Progenitor cell of endocrine pancreas (in vitro differentiated cells): ENCODE measurements at places on chromosomes 7 and 10. TPM values are rescaled to one million over a fixed set of nuclear protein-coding genes. Genes with fewer than 3 reads are reported as not detected.

- peak; percentile 40 for DNase-seq
- H3K27ac ChIP-seq, result peak overlapping the region; percentile 81
- H3K36me3 ChIP-seq, result peaks cover 4% of the 10 kb centered on the region
- H3K4me3 ChIP-seq, result no peak overlapping the region
These were observed 36.0 kb downstream of the R3HCC1L start for GRCh38 chr10:98170249-98171117.

The CLEC5A gene
- not detected in 2 replicates for total RNA-seq

The SLF2 gene
- total RNA-seq, result 29.9 and 31.8 TPM in 2 replicates

- DNase-seq, result no peak
- H3K27me3 ChIP-seq, result peaks cover 2% of the 10 kb centered on the region
- H3K36me3 ChIP-seq, result no peaks in the 10 kb centered on the region
- peaks cover 1% of the 10 kb centered on the region for H3K4me1 ChIP-seq
- H3K4me3 ChIP-seq, result no peak overlapping the region
- no peak overlapping the region for H3K27ac ChIP-seq
These were observed 25.4 kb upstream of the ST8SIA6 start for GRCh38 chr10:17479822-17480221.

DNA sequence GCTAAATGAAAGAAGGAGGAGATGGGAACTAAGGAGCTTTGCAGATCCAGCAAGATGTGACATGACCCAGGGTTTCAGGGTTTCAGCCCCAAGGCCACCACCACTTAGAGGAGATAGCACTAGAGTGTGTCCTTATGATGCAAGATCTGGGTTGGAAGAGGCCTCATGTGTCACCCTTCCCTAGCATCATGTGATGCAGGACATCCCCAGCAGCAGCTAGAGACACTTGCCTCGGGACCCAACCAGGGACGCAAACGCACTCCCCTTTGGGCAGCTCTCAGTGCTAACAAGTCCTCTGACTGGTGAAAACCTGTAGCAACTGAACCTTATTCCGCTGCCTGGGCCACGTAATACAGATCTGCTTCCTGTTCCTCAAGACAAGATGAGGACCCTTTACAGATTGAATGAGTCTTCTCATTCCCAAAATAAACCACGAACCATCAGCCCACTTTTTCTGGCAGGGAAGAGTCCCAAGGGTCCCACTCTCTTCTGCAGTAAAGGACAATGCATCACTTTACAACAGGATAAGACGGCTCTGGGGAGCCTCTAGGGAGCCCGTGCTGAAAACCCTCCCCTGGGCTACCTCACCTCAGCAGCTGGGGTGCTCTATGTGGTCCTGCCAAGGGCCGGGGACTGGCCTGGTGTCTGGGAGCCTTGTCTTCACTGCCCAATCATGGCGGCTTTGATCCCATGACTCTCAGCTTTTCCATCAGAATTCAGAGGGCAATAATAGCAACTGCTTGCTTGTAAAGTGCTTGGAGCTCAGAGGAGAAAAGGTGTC lies 44.8 kb upstream of the GDF10 start:
- peak overlapping the region; percentile 39 for H3K27ac ChIP-seq
- no peaks in the 10 kb centered on the region for H3K36me3 ChIP-seq
- peaks cover 4% of the 10 kb centered on the region for H3K4me1 ChIP-seq

The NRCAM gene
- total RNA-seq, result 19.2 and 19.9 TPM in 2 replicates

DNA sequence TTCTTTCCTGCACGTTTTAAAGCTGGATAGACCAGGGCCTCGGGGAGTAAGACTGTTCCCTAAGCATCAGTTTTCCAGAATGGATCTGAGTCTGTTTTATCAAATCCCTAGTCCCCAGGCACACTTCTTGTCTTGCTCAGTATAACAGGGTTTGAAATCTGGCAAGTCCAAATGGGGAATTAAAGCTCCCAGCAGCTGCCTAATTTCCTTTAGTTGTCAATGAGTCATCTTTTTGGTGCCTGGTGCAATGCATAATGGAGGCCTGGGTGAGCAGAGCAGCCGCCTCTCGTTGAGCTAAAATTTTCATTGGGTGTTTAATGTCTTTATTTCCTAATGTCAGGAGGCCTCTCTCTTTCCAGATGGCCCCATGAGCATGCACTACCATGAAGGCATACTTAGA lies 87.9 kb downstream of the STRA8 start:
- H3K4me1 ChIP-seq, result no peaks in the 10 kb centered on the region
- no peak for DNase-seq
- no peak overlapping the region for H3K4me3 ChIP-seq
- H3K27ac ChIP-seq, result no peak overlapping the region
- H3K27me3 ChIP-seq, result no peaks in the 10 kb centered on the region
- H3K36me3 ChIP-seq, result no peaks in the 10 kb centered on the region

GRCh38 chr10:43901302-43901701 lies 252.6 kb upstream of the ZNF32 start:
- no peaks in the 10 kb centered on the region for H3K36me3 ChIP-seq
- peaks cover 5% of the 10 kb centered on the region for H3K4me1 ChIP-seq
- peaks cover 14% of the 10 kb centered on the region for H3K27me3 ChIP-seq
- no peak for DNase-seq

DNA sequence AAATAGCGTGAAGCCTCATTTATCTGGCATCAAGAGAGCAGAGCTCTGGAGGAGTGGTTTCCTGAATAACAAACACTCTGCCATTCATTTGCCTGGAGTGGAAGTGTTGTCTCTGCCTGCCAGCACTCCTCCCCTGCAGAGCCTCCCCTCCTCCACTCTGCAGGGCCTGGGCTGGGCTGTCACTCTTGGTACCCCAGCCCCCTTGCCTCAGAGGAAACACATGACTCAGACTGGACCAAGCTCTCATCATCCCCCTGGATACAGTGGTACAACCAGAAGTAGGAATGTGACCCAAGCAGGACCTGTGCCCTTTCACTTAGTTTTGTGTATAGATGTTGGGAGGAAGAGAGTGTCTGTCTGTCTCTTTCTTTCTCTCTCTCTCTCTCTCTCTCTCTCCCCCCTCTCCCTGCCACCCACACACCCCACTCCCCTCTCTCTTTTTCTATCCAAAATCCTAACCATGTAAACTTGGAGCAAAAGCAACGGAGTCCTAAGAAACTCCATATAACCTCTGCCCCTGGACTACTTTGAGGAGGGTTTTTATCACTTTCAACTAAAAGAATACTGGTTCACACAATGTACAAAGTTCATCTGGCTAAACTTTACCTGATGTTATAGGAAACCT lies 43.9 kb downstream of the DOCK4 start:
- no peaks in the 10 kb centered on the region for H3K36me3 ChIP-seq
- no peak for DNase-seq
- peaks cover 6% of the 10 kb centered on the region for H3K27me3 ChIP-seq

The TCERG1L gene
- 0.51 and 0.53 TPM in 2 replicates for total RNA-seq

DNA sequence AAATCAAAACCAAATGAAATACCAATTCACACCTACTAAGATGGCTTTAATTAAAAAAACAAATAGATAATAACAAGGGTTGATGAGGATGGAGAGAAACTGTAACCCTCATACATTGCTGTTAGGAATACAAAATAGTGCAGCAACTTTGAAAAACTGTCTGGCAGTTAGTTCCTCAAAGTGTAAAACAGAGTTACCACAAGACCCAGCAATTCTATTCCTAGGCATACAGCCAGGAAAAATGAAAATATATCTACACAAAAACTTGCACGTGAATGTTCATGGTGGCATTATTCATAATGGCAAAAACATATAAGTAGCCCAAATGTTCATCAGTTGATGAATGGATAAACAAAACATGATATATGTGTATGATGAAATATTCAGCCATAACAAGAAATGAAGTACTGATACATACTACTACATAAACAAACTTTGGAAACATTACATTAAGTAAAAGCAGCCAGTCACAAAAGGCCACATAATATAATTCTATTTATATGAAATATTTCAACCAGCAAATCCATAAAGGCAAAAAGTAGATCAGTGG lies 83.5 kb downstream of the BRAF start:
- no peak overlapping the region for H3K27ac ChIP-seq
- no peaks in the 10 kb centered on the region for H3K27me3 ChIP-seq
- peaks cover 29% of the 10 kb centered on the region for H3K36me3 ChIP-seq
- no peak for DNase-seq
- no peak overlapping the region for H3K4me3 ChIP-seq
- H3K4me1 ChIP-seq, result no peaks in the 10 kb centered on the region

DNA sequence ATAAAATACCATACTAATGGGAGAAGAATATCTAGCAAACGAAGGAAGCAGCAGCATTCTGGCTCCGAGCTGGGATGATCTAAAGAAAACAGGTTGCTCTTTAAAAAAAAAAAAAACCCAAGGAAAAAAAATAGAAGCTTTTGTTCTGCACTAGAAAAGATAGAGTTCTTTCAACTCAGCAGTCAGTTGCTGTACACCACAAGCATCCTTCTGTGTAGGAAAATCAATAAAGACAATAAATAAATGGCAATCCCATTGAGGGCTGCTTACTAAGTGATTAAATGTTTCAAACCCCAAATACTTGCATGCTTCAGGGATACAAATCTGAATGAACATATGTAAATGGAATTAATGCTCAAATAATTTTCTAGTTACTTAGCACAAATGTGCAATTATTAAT lies 207.1 kb downstream of the TEX36 start:
- no peaks in the 10 kb centered on the region for H3K36me3 ChIP-seq
- H3K4me3 ChIP-seq, result no peak overlapping the region
- DNase-seq, result no peak
- H3K4me1 ChIP-seq, result peaks cover 5% of the 10 kb centered on the region
- H3K27ac ChIP-seq, result no peak overlapping the region
- H3K27me3 ChIP-seq, result peaks cover 16% of the 10 kb centered on the region

The TMEM236 gene
- 0.07 TPM in 2 replicates for total RNA-seq

The ZNF853 gene
- 13.7 and 14.3 TPM in 2 replicates for total RNA-seq

The CPED1 gene
- 0.80 and 1.1 TPM in 2 replicates for total RNA-seq

The MBLAC1 gene
- 1.6 and 2.2 TPM in 2 replicates for total RNA-seq

The CPEB3 gene
- total RNA-seq, result 2.1 and 2.3 TPM in 2 replicates

GRCh38 chr10:48305905-48306264 lies 592 bp upstream of the MAPK8 start:
- H3K27ac ChIP-seq, result peak overlapping the region; percentile 23
- H3K4me3 ChIP-seq, result peak overlapping the region; percentile 55
- DNase-seq, result no peak
- H3K27me3 ChIP-seq, result peaks cover 38% of the 10 kb centered on the region

The LRRC4 gene
- 15.9 and 19.4 TPM in 2 replicates for total RNA-seq

The RTKN2 gene
- total RNA-seq, result 12.8 and 13.2 TPM in 2 replicates

GRCh38 chr7:44218418-44219201 lies 17.8 kb downstream of the YKT6 start:
- no peak for DNase-seq
- peaks cover 5% of the 10 kb centered on the region for H3K27me3 ChIP-seq
- H3K27ac ChIP-seq, result peak overlapping the region; percentile 27
- no peaks in the 10 kb centered on the region for H3K36me3 ChIP-seq
- peaks cover 3% of the 10 kb centered on the region for H3K4me1 ChIP-seq

GRCh38 chr7:142881586-142882337 lies 3.8 kb downstream of the TRPV6 start:
- no peak overlapping the region for H3K27ac ChIP-seq
- H3K27me3 ChIP-seq, result peaks cover 19% of the 10 kb centered on the region
- no peaks in the 10 kb centered on the region for H3K36me3 ChIP-seq
- DNase-seq, result peak; percentile 8
- peaks cover 16% of the 10 kb centered on the region for H3K4me1 ChIP-seq

GRCh38 chr7:18530224-18531179 lies 35.0 kb downstream of the HDAC9 start:
- H3K36me3 ChIP-seq, result no peaks in the 10 kb centered on the region
- no peaks in the 10 kb centered on the region for H3K27me3 ChIP-seq
- DNase-seq, result no peak
- H3K27ac ChIP-seq, result no peak overlapping the region

- H3K4me3 ChIP-seq, result no peak overlapping the region
- H3K4me1 ChIP-seq, result no peaks in the 10 kb centered on the region
- H3K27ac ChIP-seq, result no peak overlapping the region
- H3K36me3 ChIP-seq, result no peaks in the 10 kb centered on the region
These were observed 170.0 kb upstream of the MKLN1 start for GRCh38 chr7:131157530-131158243.

GRCh38 chr10:32337350-32337749 lies 9.6 kb downstream of the EPC1 start:
- H3K4me1 ChIP-seq, result peaks cover 59% of the 10 kb centered on the region
- DNase-seq, result no peak
- no peak overlapping the region for H3K27ac ChIP-seq

GRCh38 chr10:91198781-91199180 lies 21.7 kb upstream of the PCGF5 start:
- H3K4me1 ChIP-seq, result peaks cover 5% of the 10 kb centered on the region
- H3K27ac ChIP-seq, result no peak overlapping the region
- H3K27me3 ChIP-seq, result no peaks in the 10 kb centered on the region

The VENTX gene
- 1.2 TPM in 2 replicates for total RNA-seq

GRCh38 chr10:48400850-48401220 lies 94.4 kb downstream of the MAPK8 start:
- no peak overlapping the region for H3K27ac ChIP-seq
- H3K4me3 ChIP-seq, result no peak overlapping the region
- H3K27me3 ChIP-seq, result no peaks in the 10 kb centered on the region
- peaks cover 4% of the 10 kb centered on the region for H3K36me3 ChIP-seq
- H3K4me1 ChIP-seq, result peaks cover 27% of the 10 kb centered on the region
- DNase-seq, result no peak

DNA sequence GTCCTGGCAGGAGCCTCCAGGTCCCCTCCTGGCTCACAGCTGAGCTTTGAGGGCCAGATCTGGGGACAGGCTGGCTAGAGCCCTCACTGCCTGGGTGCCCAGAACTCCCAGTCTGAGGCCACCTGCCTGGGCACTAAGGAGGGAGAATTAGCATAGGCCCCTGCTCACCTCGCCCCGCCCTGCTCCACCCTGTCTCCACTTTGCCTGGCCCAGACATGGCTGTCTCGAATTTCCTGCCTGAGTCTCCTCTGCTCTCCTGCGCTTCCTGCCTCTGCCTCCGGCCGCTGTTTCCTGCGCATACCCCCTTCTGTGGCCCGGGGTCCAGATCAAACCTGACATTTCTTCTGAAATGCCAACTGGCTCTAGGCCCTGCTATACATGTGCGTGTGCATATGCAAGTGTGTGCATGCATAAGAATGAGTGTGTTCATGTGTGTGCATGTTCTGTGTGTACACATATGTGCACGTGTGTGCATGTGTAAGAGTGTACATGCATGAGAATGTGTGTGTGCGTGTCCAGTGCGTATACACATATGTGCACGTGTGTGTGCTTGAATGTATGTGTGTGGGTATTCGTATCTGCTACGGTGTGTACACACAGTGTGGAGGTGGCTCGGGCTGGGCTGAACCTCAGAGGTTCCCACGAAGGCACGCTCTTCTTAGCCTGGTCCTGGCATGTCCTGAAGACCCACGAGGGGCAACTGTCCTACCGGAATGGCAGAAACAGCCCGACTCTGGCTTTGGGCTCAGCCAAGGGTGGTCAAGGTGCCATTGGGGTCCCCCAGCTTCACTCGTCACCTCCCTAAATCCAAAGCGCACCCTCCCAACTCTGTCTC lies 64.9 kb downstream of the MYL10 start:
- peaks cover 19% of the 10 kb centered on the region for H3K27me3 ChIP-seq
- H3K36me3 ChIP-seq, result no peaks in the 10 kb centered on the region
- H3K4me1 ChIP-seq, result peaks cover 1% of the 10 kb centered on the region
- DNase-seq, result no peak
- H3K27ac ChIP-seq, result no peak overlapping the region

DNA sequence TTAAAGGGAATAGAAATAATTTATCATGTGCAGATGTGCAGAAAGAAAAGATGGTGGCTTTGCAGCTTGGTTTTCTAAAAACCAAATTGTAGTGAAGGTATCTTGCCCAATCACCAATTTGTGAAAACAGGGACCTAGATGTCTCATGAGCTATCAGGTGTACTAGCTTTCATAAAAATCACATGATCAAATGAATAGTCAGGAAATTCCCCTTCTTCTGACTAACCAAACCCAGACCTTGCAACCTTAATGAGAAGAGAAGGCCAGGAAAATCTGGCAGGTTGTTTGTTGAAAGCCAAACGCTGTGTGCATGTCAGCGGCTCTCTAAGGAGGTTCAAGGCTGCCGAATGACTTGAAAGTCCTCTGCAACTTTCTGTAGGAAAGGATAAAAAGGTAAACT lies 304.4 kb upstream of the NRP1 start:
- H3K4me1 ChIP-seq, result no peaks in the 10 kb centered on the region
- H3K36me3 ChIP-seq, result no peaks in the 10 kb centered on the region
- no peak overlapping the region for H3K27ac ChIP-seq
- no peak overlapping the region for H3K4me3 ChIP-seq
- H3K27me3 ChIP-seq, result peaks cover 2% of the 10 kb centered on the region
- no peak for DNase-seq

The LIPF gene
- total RNA-seq, result not detected in 2 replicates
